GF-D8 (cell line): ENCODE measurements at places on chromosomes 11 and 22.
A peak's percentile ranks its signal among the peaks of the same experiment; 100 is the strongest.

- no peak for DNase-seq
These were observed 451.3 kb upstream of the B3GAT1 start for GRCh38 chr11:134863294-134863693.

DNA sequence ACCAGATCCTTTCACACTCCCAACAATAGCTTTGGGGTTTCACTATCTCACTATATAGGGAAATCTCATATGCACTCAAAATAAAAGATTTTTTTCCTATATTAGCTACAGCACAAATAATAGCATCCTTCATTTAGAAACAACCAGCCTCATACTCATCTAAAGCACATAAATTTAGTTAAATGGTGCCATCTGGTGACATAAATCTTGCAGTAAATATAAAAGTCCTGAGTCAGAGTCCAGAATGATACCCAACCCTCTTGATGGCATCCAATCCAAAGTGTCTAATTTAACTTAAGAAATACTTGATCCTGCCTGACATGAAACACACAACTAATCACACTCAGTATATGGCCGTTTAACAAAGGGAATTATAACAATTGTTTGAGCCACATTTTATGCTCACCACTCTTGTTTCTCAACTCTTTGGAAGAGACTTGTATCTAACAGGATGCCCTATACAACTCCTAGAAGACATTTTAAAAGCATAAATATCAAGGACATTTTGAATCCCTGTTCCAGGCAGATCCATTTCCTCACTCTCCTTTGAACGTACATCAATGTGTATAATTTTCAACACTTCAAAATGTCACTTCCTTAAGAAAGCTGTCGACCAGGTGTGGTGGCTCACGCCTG, 36.2 kb downstream of the DLG2 start:
- DNase-seq: no peak

GRCh38 chr11:68424101-68424632, 36.4 kb upstream of the PPP6R3 start:
- DNase-seq: no peak

GRCh38 chr22:27004434-27004833, 347.0 kb downstream of the MIAT start:
- no peak for DNase-seq

GRCh38 chr11:99614352-99614751, 593.6 kb downstream of the CNTN5 start:
- DNase-seq: no peak

DNA sequence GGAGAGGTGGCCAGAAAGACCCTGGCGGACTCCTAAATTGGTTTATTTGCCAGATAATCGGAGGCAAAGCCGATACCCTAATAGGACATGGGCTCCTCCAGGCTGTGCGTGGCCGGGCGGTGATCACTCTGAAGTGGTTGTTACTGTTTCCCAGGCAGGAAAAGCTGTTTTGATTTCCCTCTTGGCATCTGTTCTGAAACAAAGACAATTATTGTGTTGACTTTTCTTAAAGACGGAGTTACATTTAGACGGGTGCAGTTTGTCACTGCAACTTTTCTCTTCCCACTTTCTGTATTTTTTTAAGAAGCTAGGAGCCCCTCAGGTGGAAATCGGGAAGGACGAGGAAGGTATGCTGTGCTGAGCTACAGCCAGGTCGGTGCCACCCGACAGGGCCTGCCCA, 1288.4 kb downstream of the BRD1 start:
- no peak for DNase-seq

GRCh38 chr11:134246678-134247077, 6.5 kb downstream of the THYN1 start:
- no peak for DNase-seq

DNA sequence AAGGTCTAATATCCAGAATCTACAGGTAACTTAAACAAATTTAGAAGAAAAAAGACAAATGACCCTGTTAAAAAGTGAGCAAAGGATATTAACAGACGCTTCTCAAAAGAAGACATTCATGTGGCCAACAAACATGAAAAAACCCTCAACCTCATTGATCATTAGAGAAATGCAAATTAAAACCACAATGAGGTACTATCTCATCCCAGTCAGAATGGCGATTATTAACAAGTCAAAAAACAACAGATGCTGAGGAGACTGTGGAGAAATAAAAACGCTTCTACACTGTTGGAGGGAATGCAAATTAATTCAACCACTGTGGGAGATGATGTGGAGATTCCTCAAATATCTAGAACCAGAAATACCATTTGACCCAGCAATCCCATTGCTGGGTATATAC, 67.2 kb downstream of the SLC17A6 start:
- no peak for DNase-seq

GRCh38 chr11:68481579-68482240, 21.2 kb downstream of the PPP6R3 start:
- DNase-seq: no peak

GRCh38 chr11:75078233-75078632, 18.4 kb downstream of the OR2AT4 start:
- DNase-seq: no peak

- no peak for DNase-seq
These were observed 27.9 kb downstream of the FAM83F start for GRCh38 chr22:40022536-40023240.

GRCh38 chr11:33994937-33995336, 56.6 kb upstream of the CAPRIN1 start:
- no peak for DNase-seq

GRCh38 chr11:60951904-60952741, at the start of gene SLC15A3:
Gene SLC15A3, minus strand, starts transcription at chr11:60952176. Its CDS starts 625 bp downstream, at chr11:60951551.
- peak; percentile 41 for DNase-seq

DNA sequence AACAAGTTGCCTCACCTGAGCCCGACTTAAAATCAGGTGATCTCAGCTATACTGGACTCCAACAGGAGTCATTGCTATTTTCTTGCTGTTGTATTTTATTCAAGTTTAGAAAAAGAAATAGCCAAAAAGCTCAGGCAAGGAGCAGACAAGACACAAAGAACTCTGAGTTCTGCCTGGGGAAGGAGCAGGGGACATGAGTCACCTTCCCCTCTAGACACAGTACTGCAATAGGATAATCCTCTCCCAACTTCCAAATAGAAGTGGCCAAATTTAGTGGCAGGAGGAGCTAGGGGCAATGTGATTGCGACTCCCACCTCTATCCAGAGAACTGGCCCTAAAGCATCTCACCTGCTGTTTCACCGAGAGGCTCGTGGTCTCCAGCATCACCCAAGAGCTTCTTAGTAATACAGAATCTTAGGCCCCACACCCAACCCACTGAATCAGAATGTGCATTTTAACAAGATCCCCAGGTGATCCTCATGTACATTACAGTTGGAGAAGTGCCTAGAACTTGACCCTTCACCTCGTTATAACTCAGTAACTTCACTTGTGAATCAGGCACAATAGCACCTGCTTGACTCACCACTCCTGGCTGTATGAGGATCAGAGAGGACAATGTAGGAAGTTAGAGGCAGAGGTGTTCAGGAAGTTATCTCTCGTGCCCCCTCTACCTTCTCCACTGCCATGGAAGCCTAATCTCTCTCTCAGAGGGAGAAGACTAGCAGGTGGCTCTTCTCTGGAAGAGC, 56.8 kb upstream of the FBXO3 start:
- no peak for DNase-seq

DNA sequence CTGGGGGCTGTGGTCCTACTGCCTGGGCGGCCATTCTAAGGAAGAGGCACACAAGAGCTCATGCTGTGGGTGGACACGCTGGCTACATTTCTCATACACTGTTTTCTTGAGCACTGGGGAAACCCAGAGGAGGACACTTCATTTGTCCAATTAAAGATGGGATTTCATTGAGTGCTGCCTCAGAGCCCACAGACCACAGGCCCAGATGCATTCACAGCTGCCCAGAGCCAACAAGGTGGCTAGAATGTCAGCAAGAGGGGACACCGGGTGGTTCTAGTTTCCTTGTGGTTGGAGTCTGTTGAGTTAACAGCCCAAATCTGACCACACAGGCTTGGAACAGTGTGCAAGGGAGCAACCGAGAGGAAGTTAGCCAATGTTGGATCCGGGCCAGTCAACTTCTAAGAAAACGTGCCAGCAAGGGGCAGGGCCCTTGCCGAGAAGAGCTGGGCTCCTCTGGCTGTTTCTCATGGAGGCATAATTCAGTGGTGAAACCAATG, 35.0 kb upstream of the SORL1 start:
- DNase-seq: peak; percentile 100

DNA sequence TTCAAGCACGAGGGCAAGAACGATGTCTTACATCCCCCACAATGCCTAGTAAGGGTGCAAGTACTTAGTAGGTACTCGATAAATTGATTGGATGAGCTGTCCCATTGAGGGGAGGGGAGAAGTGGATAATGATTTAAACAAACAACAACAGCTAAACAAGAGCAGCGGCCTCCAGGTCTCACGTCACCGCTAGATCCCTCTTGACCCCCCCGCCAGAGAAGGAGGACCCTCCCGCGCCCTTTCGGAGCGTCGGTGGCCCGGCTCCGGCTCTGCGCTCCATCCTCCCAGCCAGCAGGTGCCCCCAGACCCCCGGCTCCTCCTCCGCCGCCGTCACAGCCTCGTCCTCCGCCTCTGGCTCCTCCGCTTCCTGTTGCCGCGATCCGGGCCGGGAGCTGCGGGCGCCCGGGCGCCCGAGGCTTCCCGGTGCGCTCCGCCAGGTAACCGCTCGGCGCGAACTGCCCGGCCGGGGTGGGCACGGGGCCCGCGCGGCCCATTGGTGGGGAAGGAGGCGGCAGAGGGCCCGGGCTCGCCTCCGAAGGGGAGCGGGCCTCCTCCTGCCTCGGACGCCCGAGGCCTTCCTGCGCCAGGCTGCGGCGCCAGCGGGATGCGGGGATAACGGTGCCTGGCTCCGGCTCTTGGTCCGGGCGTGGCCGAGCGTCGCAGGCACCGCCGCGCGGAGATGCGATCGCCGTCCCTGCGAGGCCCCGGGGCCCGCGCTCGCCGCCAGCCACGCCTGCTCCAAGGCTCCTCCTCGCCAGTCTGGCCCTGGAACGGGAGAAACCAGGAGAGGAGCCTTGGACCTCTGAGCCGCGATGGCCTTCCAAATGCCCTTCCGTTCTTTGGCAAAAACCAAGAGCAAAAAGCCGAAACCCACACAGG, at the start of gene TLCD5:
TLCD5 (plus strand) TSS at position 368 of the 879 bp plus-strand sequence. CDS start 2,143 bp downstream, outside the sequence.
- no peak for DNase-seq

- no peak for DNase-seq
These were observed 12.8 kb upstream of the TPCN2 start for GRCh38 chr11:69035946-69036340.

DNA sequence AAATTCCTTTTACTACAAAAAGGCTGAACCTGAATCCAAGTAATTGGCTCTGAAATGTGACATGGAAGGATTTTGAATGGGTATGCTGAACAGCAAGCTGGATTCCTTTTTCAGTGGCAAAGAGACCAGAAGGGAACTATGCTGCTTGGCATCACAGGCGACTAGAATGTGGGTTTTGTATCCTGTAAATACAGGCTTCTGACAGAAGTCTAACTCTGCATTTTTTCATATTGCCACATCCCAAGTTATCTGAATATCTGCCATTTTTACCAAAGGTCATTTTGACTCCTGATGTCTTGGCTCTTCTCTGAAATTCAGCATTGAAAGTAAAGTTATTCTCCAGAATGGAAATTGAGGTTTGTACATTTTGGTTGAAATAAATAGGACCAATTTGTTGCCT, 145.7 kb downstream of the ARHGAP42 start:
- no peak for DNase-seq

DNA sequence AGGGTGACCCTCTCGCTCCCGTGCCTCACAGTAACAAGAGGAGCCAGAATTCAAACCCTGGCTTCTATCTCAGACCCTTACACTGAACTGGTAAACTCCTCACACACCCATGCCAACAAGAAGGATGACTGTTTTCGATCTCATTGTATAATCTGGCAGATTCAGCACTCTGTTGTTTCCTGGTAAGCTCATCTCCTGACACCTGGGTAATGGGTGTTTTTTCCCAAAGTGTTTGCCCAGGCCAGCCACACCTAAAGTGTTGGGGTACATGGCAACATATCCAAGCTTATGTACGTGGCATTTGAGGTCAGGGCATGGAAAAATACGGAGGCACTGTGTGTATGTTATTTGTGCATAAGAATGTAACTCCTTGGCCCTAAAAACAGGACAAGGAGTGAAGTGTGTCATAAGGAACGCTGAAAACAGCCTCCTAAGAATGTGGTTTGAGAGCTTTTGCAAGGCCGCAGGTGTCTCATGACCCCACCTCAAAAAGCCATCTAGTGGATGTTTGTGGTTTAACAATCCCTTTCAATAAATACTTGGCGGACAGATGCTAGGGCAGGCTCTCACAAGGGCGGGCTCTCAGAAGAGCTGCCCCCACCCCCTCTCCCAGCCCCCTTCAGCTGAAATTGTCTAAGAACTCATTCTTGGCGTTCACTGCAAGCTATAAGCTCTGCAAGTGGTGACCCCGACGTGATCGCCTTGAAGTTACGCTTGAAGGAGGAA, at the start of gene MS4A15:
MS4A15 (plus strand) TSS at position 561 of the 726 bp plus-strand sequence. CDS start 6,867 bp downstream, outside the sequence.
- no peak for DNase-seq

- DNase-seq: no peak
These were observed 5.6 kb downstream of the DUSP18 start for GRCh38 chr22:30662040-30662439.

DNA sequence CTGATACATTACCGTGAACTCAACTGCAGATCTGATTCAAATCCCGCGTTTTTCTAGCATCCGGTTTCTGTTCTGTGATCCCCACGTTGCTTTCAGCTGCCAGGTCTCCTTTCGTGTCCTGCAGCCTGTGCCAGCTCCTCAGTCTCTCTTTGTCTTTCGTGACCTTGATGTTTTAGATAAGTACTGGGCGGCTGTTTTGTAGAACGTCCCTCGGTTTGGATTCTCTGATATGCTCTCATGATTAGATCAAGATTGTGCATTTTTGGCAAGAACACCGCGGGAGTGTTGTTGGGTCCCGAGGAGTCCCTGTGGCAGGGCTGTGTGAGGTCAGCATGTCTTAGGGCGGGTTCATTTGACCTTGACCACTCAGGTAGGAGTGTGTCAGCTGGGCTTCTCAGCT, 38.6 kb downstream of the KCNQ1 start:
- no peak for DNase-seq

DNA sequence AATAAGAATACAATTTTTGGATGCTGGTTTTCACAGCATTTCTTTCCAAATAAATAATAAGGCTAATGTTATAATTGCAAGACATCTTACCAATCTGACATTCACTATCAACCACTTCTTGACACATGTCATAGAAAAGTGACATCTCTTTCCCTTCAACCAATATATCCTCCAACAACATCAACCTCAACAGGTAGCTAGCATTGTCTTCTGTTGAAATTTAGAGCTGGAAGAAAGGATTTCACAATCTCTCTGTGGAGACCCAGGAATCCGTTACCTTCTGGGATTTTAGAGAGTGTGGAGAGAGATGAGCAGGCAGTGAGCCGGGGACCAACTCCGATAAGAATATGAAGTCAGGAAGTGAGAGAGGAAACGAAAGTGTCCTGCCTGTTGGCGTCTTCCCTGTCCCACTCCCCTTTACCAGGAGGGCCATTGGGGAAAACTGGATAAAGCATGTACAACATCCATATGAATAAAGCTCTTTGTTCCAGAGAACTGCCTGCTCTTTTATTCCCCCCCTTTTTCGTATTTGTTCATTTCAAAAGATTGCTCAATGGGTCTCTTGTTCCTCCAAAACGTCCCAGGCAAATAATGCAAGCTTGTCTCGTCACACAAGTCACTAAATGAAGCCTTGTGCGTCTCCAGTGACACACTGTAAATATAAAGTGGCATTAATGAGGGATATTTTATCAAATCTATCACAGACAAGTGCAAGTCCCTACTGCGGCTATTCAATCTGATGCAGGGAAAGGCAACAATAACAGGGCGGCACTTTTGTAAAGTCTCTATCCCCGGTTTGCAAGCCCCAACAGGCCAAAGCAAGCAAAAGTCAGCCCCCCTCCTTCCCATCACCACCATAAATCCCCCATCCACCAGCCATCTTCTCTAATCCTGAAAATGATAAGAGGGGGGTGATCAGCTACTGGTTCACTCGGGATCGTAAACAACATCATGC, 3.4 kb downstream of the CADM1 start:
- no peak for DNase-seq

- no peak for DNase-seq
These were observed 74.7 kb upstream of the B3GAT1 start for GRCh38 chr11:134486704-134487103.
